CD4-positive, alpha-beta T cell treated with Interferon gamma for 1 hour (primary cell): ENCODE measurements at places on chromosomes 12 and 14.
A peak's percentile ranks its signal among the peaks of the same experiment; 100 is the strongest.

DNA sequence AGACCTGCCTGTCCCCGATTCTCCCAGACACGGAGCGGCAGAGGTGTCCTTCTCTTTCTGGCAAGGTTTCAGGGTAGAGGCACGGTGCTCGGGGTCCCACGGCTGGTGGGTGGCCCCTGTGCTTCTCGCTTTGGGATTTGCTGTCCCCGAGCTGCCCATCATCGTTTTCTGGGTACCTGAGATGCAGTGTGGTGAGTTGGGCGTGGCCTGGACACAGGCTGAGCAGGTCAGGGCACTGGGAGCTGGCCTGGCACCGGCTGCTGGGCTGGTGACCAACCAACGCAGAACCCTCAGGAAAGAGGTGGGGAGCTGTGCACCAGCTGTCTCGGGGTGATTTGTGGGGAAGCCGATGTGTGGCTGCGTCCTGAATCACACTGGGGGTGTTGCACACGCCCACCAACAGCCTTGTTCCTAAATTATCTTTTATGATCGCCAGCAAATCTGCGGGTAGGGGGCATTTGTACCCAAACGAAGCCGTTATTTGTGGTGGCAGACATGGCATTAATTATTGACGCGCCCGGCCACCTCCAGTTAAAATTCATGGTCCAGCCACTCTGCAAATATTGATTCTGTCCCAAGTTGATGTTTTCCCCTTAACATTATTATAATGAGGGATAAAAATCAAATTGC is 61.0 kb downstream of the KIF26A start:
- no peak for DNase-seq

- DNase-seq = no peak
Observed at GRCh38 chr14:71524320-71524982, 407.8 kb upstream of the RGS6 start.

- no peak for DNase-seq
Observed at GRCh38 chr12:28879379-28879778, 269.7 kb upstream of the FAR2 start.

DNA sequence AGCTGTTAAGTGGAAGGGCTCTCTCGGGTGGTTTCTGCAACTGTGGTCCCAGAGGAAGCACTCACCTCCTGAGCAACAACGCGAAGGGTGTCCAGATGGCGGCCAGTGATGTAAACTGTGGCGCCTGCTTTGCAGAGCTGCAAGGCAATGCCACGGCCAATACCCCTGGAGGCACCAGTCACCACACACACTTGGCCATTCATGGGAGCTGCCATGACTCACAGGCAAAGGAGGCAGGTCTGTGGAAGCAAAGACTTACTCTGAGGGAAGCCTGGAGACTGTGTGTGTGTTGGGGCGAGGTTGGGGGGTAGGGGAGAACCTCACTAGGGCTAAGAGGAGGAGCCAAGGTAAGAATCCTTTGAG is 707 bp downstream of the DHRS1 start:
- DNase-seq = peak; percentile 20

GRCh38 chr12:8047842-8048241 is 15.3 kb downstream of the FOXJ2 start:
- no peak for DNase-seq

DNA sequence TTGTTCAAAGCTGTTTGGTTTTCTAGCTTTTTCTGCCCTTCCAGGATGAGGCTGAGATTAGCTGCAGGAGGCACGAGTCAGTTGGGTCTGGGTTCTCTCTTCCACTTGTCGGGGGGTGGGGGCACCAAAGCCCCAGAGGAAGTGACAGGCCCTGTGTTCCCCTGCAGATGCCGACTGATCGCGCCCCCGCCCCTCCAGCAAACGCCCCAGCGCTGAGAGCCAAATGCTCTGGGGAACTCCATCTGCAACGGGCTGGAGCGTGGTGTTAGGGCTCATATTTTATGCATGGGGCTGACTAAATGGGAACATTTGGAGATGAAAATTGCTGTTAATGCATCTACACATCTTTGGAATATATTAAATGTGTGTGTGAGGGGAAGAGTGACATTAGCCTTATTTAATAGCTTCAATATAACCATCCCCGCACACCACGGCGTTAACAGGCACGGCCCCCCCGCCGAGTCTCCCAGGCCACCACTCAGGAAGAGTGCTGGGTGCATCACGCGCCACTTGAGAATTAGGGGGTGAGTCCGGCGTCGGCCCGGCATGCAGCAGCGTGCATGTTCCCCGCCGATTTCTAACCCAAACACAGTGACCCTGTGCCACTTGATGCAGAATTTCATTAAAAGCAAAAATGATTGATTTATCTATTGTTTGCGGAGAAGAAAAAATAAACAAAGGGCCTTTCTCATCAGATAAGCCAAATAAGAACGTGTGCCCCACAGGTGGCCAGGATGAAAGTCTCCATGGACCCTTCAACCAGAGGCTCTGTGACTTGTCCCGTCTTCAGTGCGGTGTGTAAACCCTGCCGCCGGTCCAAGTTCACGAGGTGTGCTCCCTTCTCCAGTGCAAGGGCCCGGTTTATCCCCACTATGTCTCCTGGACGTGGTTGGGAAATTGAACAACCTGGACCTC is 165.0 kb upstream of the RTL1 start:
- no peak for DNase-seq

DNA sequence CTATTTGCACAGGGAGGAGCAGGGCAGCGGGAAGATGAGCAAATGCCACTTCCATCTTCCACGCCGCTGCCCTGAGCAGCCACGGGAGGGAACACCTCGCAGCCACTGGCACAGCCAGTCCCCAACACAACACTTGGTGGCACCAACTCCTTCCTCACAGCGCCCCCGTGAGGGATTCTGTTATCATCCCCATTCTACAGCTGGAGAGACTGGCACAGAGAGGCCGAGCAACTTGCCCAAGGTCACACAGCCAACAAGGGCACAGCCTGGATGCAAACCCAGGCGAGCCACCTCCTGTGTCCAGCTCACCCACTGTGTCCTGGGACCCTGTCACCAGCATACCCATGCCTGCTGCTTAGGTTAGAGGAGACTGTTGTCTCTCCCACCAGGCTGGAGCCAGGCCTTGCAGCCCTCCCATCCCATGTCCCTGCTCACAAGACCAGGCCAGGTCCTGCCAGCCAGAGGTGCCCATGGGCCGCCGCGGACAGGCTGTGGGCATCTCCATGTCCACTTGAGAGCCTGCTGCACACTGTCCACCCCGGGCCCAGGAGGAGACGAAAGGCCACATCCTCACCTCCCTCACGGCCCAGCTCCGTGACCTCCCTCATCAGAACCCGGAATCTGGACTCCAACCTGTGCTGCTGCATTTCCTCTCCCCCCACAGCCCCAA is 57.0 kb downstream of the NCOR2 start:
- no peak for DNase-seq

DNA sequence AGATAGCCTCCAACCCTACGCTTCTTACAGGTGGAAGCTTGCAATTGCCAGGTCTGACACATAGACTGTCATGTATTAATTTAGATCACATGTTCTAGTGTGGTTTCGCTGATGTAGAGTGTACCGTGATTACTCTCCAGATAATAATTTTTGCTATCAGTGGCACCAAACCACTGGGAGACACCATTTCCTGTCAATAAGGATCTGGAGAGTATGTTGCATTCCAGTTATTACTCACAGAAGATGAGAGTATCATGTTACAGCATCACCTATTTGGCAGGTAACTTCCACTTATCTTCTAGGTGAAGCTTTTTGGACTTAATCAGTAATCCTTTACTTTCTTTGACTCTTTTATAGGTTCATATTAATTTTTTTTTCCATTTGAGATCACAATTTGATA is 147.2 kb downstream of the HELB start:
- no peak for DNase-seq

DNA sequence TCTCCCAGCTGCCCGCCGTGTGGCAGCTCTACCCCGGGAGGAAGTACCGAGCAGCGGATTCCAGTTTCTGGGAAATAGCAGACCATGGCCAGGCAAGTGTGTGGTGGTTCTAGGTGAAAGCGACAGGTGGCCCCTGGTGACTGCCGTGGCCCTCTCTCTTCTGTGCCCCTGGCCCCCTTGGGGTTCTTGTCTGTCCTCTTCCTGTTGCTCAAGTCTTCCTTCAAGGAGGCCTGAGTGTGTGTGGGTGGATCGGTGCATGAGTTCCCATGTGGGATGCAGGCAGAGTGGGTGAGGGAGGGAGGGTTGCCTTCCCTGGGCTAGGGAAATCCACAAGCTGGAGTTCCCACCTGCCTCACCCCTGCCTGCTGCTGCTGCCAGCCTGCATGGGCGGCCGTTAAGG is 4.6 kb downstream of the TCL1B start:
- no peak for DNase-seq

DNA sequence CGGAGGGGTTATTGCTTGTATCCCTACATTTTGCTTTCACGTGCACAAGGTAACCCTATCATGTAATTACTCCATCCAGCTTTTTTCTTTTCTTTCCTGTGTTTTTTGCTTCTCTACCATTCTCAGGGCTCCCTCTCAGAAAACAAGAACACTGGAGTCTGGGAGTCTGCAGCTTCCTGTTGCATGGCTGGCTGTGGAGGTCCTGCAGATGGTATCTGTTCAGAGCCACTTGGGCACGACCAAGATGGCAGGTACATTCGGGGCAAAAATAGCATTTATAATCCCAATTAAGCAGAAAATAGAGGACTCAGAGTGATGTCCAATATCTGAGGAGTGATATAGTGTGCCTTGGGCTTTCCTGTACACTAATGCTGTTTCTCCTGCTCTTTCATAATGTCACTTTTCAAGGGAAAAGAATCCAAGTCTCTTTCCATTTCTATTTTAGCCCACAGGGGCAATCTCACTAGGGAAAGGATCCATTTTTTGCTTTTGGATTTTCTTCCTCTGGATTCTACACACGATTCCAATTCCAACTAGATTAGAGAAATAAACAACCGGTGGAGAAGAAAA is 3.2 kb upstream of the NUMB start:
- DNase-seq = no peak

DNA sequence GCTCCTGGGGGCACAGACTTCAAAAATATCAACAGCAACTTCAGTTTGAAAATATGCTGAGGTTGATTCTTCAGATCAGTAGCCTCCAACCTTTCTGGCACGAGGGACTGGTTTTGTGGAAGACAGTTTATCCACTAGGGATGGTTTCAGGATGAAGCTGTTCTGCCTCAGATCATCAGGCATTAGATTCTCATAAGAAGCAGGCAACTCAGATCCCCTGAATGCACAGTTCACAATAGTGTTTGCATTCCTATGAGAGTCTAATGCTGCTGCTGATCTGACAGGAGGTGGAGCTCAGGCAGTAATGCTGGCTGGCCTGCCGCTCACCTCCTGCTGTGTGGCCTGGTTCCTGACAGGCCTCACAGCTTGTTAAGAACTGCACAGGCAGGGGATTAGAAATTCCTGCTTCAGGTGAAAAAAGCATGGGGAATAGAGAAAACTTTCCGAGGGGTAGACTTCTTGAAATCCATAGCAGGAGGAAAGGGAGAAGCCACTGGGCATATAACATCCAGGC is 12.8 kb downstream of the EPYC start:
- DNase-seq = no peak

GRCh38 chr12:128290938-128291337 is 24.0 kb downstream of the TMEM132C start:
- DNase-seq = no peak

DNA sequence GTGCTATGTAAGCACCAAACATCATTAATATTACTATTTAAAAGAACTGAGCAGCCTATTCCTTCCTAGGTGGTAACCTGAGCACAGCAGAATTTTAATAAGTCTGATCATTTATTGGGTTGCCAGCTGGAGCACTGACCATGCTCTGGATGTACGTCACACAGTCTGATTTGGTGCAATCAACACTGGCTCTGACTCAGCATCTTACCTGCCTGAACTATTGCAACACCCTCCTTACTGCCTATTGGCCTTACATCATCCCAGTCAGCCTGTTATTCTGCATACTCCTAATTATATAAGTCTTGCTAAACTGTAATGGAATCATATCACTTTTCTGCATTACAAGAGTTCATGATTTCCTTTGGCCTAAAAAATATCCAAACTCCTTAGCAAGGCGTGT is 149.7 kb downstream of the PTPRO start:
- DNase-seq = no peak

GRCh38 chr12:73452672-73453469 is 1084.8 kb upstream of the ATXN7L3B start:
- DNase-seq = no peak

DNA sequence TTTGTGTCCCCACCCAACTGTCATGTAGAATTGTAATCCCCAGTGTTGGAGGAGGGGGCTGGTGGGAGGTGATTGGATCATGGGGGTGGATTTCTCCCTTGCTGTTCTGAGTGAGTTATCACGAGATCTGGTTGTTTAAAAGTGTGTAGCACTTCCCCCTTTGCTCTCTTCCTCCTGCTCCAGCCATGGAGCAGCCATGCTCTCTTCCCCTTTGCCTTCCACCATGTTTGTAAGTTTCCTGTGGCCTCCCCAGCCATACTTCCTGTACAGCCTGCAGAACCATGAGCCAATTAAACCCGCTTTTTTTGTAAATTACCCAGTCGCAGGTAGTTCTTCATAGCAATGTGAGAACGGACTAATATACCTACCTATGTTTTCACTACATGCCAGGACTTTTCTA is 2.6 kb upstream of the POC1B start:
- DNase-seq = no peak

GRCh38 chr12:24230061-24230701 is 280.7 kb upstream of the SOX5 start:
- no peak for DNase-seq

DNA sequence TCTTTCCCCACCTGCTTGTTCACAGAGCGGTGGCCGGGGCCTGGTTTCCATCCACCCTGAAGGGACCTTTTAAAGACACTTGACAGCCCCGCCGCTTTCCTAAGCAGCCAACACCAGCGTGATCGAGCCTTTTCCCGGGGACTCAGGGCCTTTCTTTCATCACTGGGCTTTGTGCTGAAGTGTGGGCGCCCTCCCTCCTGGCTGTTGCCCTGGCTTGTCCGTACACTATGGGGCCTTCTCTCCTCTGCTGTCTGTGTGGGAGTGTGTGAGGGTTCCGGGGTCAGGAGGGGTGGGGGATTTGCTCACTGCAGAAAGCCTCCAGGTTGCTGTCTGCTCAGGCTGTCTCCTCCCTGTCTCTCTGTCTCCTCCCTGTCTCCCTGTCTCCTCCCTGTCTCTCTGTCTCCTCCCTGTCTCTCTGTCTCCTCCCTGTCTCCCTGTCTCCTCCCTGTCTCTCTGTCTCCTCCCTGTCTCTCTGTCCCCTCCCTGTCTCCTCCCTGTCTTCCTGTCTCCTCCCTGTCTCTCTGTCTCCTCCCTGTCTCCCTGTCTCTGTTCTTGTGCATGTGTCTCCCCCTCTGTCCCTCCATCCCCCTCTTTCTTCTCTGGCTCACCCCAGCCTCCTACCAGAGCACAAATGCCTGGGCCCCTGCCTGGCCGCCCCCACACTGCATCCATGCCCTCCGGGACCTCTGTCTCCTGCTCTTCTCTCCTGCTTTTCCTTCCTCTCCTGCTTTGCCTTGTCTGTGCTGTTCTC is 64.7 kb downstream of the CCDC92 start:
- no peak for DNase-seq

DNA sequence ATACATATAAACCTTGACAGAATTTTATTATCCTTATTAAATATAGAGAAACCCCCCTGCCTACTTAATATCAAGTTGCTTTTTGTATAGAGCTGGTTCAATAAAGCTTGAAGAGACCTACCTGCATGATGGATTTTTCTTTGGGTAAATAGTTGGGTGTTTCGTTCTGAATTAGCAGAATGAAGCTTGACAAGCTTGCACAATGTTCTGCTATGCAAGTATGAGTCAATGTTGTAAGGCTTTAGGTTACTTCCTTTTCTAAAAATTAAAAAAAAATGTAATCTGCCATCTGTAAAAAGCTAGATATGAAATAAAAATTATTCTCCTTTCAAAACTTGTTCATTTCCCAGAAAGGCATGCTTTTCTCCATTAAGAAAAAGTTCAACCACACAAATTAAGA is 1662.6 kb upstream of the SEL1L start:
- DNase-seq = no peak

GRCh38 chr12:124713436-124714082 is 146.1 kb upstream of the NCOR2 start:
- peak; percentile 56 for DNase-seq
